ENCODE measurements at places on chromosomes 4 and X. TPM values are rescaled to one million over a fixed set of nuclear protein-coding genes. Genes with fewer than 3 reads are reported as not detected.

Gene SLITRK2
- not detected for total RNA-seq

Gene FRMD7
- not detected for total RNA-seq

Gene ERAS
- not detected for total RNA-seq

Gene USP17L5
- not detected for total RNA-seq

Gene TAF7L
- total RNA-seq: 0.05 TPM

Gene KLB
- 0.05 TPM for total RNA-seq

Gene DDX53
- not detected for total RNA-seq

Gene ALPK1
- total RNA-seq: 8.5 TPM

Gene BGN
- 356 TPM for total RNA-seq

Gene DKK2
- not detected for total RNA-seq
